ENCODE measurements at places on chromosomes 5 and 9.
A peak's percentile ranks its signal among the peaks of the same experiment; 100 is the strongest.

GRCh38 chr9:97558701-97559101 lies 57.2 kb downstream of the TMOD1 start:
- ATAC-seq = no peak

DNA sequence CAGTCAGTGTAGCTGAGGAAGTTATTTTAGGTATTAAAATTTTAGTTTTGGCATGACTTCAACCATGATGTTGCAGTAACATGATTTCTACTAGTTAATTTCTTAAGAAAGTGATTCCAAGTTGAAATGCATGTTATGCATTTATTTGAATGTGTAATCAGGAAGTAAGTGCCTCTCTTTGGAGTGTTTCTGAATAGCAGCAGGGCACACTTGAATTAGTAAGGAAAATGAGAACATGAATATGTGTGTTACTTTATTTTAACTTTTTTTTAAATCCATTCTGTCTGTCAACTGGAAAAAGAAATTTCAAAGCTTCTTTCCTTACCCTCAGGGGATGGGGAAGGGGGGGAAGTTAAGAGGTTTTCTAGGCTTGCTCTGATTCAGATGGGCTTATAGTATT lies 40.4 kb downstream of the CTNNA1 start:
- no peak for ATAC-seq

- no peak for ATAC-seq
Measured at GRCh38 chr5:73411936-73412596, 36.5 kb downstream of the FOXD1 start.

DNA sequence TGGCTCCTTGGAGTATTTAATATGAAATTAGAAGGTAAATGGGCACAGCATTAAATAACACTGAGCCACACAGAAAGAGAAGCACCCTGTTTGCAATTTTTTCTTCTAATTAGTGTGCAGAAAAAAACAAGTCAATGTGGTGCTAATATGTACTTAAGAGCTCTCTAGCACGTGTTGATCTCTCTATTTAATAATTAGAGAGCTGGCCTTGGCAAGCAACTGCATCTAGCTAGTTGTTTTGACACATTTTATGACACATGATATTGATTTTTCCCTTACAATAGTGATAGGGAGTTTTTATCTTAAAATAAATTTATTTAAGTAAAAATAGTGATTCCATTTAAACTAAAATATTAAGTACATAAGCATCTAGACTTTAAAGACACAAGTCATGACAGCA lies 54.5 kb upstream of the NUDT12 start:
- ATAC-seq = no peak

DNA sequence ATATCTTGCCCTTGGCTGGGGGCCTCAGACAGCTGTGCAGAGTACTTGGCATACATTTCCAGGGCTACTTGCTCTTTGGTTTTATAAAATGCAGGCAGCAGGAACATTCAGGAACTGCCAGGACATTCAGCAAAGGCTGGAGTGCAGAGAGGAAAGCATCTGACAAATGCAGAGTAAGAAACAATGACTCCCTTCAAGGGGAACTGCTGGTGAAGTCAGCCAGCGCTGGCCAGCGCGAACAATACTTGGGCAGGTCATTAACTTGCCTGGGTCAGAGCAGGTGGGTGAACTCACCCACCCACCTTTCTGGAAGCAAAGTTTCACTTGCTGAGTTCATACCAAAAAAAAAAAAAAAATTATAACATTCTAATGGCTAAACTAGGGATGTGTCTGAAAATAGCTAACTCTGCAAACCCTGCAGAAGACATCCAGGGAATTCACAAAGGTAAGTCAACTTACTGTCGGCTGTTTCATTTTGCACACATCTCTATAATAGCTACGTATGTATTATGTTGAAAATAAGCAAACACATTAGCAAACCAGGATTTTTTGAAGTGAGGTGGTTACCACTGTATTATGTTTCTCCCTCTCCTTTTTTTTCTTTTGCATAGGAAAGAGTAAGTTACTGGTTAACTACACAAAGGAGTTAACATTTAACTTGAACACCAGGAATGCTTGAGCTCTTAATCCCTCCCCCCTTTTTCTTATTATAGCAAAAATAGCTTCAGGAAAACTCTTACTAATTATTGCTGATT lies 152.2 kb downstream of the GLIS3 start:
- no peak for ATAC-seq

GRCh38 chr5:180803181-180804128 lies 849 bp upstream of the MGAT1 start:
- ATAC-seq = peak; percentile 31

GRCh38 chr5:65086234-65086890 lies 317.6 kb downstream of the CWC27 start:
- ATAC-seq = no peak

DNA sequence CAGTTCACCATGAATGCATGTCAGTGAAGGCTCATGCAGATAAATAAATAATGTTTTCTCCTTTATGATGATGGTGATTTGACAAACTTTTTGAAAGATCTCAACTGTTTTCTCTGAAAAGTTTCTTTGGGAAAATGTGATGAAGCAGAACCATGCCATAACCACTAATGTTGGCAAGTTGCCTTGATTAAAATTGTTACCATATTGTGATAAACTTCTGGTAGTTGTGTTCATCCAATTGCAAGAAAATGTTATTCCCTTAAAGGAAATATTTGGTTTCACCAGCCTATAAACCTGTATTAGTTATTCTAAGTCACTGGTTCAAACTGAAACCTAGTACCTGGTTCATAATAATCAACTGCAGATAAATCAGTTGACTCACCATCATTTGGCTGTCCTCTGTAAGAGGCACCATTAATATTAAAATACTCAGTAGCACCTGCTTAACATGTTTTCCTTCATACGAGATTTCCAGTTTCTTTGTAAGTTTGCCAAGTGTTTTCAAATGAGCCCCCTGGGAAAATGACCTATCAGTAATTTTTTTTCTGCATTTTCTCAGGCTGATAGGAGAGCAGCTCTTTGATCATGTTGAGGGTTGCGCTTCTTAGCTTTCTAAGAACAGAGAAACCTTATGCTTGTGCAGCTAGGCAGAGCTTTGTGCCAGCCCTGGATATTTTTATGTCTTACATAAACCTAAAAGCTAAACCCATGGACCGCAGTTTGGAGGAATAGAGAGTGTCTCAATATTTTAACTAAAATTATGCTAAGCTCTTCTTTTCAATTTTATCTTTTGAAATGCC lies 88.0 kb downstream of the LURAP1L start:
- no peak for ATAC-seq

DNA sequence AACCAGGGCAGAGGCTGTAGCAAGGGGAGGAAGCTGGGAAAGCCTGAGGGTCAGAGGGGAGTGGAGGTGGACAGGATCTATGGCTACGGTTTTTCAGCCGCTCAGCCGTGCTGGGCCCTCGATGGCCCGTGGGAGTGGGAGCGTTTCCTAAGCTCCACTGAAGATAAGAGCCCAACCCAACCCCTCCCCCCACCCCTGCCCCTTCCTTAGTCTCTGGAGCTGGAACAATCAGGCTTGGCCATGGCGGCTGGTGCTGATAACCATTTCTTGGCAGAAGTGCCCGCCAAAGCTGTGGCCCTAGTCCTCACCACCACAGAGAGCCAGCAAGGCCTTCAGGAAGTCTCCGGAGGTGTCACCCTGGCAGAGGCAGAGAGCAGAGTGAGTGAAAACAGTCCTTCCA lies 20.3 kb upstream of the TNIP1 start:
- no peak for ATAC-seq

GRCh38 chr5:116695681-116696080 lies 121.1 kb upstream of the SEMA6A start:
- ATAC-seq = no peak

DNA sequence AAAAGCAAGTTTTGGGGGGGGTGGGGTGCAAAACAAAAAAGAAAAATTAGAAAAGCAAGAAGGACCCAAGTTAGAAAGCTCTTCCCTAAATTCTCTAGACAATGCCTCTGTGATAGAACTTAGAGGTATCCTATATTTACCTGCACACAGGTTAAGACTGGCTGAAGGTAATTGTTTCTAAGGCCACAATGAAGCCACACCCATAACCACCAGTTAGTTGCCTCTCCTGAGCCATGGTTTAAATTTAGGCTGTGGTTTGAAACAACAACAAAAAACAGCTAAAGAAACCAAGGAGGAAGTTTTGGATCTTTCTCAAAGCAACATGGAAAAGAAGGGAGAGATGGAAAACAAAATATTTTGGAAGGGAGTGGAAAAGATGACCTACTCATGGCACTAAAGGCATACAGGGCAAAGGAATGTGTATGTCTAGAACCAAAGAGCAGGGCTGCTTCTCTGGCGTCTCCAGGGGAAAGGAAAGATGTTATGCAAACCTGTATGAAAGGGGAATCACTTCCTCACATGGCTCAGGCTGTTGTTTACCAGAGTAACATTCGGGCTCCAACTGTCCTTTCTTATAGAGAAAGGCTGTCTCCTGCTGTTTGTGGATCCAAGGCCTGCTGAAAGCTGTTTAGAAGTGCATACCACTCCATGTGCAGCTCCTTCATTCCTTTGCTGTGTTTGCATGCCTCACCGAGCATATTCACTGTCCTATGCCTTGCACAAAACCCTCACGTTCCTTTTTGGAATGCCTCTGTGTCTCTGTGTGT lies 408.9 kb upstream of the MPDZ start:
- no peak for ATAC-seq

DNA sequence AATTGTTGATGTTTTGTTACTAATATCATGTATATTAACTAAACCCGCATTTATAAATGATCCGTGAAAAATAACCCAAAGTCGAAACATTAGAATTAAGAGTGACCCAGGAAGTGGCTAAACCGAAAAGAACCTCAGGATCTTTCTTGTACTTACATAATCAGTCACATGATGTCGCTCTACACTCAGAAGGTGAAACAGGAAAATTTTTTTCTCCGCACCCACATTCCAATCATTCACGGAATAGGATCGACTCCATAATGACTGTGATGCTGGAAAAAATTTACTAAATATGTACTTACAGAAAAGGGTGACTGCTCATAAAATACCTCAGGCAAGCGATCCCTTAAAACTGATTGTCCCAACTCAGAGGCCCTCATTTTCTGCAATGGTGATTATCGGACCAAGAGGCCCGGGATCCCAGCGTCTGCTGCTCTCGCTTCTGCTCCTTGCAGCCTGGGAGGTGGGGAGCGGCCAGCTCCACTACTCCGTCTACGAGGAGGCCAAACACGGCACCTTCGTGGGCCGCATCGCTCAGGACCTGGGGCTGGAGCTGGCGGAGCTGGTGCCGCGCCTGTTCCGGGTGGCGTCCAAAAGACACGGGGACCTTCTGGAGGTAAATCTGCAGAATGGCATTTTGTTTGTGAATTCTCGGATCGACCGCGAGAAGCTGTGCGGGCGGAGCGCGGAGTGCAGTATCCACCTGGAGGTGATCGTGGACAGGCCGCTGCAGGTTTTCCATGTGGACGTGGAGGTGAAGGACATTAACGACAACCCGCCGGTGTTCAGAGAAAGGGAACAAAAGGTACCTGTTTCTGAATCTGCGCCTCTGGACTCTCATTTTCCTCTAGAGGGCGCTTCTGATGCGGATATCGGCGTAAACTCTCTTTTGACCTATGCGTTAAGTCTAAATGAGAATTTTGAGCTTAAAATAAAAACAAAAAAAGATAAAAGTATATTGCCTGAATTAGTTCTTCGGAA lies at the start of gene PCDHA12:
Gene PCDHA12, plus strand, starts transcription at position 224 of the 981 bp plus-strand sequence. Its CDS starts 165 bp downstream, at position 389.
- no peak for ATAC-seq

DNA sequence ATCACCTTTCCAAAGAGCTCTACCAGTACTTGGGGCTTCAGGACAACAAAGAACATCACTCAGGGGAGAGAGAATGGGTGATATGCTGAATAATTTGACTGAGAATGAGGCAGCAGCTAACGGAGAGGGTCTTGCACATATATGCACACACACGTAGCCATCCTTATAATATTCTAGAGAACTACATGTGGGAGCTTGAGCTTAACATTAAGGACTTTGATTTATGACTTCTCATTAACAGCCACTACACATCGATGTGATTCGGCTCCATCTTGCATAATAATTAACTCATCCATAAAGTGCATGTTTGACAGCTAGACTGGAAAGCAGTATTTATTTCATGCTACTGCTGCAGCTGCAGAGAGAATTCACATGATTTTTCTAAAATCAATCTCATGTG lies 163.4 kb downstream of the RAB3C start:
- ATAC-seq = no peak

DNA sequence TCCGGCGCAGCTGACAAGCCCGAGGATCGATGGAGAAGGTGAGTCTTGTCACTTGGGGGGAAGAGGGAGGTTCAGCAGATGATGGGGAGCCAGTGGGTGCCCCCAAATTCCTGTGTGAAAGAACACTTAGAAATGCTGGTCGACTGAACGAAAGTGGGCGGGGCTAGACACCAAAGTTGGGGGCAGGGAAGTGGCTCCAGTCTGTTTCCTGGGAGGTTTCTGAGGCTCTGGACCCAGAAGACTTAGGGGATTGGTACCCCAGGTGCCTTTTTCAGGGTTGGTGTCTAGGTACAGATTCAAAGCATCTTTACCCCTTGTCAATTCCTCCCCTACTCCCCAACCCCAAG lies 278.6 kb downstream of the ZSWIM6 start:
- ATAC-seq = no peak

DNA sequence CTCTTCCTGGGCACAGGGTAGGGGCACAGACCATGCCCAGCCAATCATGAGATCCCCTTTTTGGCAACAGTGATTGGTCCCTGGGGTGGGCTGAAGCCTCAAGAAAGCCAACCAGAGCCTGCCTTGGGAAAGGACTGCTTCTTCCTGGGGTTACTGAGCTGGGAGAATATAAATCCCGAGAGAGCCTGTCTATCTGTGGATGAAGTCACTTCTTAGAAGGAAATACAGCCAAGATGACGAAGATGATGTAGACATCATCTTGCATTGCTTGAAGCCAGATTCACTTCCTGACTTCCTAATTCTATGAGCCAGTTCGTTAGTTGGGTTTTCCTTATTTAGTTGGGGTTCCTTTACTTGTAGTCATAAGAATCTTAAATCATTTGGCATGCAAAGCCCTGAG lies 50.1 kb upstream of the PWWP2A start:
- no peak for ATAC-seq

DNA sequence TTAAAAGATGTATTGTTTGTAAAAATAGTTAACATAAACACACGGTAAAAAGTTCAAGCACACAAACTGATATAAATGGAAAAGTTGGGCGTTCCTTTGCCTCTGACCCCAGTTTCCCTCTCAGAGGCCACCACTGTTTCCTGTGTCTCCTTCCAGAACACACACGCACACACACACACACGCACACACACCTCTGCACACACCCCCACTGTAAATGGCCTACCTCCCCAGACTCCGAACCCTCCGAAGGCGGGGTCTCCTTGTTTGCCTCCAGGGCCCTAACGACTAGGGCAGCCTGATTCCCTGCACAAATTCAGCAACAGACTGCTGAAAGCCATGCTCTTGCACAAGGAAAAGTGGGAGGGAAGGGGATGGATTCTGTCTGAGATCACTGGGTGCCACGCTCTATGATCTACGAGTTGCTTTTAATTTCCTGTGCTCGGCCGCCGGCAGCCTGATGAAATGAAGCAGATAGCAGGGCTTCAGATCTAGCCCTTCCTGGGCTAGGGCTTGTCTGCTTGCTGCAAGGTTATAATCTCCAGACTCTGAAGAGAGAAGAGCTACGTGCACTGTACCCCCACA lies 184.0 kb upstream of the IL12B start:
- ATAC-seq = no peak

DNA sequence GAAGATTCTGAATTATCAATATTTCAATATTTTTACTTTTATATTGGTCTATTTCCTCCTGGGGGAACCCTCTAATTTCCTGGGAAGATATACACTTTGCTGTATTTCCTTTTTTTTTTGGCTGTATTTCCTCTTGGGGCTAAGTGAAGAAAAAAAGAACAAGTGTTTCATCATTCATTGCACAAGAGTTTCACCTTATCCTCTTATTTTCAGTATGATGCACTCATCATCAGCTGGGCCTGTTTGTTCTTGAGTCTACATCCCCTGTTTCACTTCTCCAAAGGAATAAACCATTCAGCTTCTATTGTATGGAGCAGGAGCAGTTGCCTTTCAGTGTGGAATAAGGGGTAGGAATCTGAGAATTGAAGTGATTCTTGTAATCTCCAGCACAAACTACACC lies 210.8 kb downstream of the FAM170A start:
- ATAC-seq = no peak
